ENCODE measurements at places on chromosomes 11 and 22.

DNA sequence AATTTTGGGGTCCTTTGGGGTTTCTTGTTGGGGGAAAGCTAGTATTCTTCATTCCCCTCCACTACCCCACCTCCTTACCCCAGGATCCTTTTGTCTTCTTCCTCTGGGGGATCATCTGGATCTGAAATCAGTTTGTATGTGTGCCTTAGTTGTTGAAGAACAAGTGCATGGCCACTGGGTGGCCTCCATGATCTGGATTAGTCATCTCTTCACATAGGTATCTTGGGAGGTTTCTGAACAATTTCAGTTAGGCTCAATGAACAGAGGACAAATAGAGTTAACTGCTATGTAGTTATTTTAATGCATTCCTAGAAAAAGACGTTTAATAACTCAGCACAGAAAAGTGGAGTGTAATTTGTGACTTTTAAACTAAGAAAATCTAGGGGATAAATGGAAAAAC, 7.1 kb upstream of the VWA5A start:
- no peak for DNase-seq

- no peak for DNase-seq
Observed at GRCh38 chr11:115672412-115672811, 168.2 kb upstream of the CADM1 start.

- no peak for DNase-seq
Observed at GRCh38 chr11:56331861-56332491, 13.9 kb upstream of the OR8K1 start.

DNA sequence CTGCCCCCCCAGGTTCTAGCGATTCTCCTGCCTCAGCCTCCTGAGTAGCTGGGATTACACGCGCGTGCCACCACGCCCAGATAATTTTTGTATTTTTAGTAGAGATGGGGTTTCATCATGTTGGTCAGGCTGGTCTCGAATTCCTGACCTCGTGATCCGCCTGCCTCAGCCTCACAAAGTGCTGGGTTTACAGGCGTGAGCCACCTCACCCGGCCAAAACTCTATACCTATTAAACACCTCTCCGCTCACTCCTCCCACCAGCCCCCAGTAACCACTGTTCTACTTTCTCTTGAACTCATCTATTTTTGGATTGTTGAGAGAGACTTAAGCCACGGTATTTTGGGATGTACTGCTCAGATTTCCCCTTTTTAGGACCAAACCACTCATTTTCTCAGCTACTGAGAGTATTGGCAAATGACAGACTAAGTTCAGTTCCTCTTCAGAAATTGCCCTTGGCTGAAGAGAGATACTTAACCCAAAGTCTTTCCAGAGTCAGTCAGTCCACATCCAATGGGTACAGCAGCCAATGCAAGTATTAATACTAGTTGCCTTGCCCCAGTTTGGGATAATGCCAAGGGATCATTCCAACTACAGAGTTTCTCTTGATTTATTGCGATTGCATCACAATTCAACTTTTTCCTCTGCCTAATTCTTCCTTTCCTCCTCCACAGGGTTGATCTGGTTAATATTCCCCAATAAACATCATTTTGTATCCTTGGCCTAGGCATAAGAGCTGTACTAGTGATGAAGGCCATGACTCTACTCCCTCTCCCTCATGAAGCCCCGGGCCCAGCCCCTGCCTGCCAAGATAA, 36.8 kb upstream of the CSTF3 start:
- no peak for DNase-seq

GRCh38 chr11:28169816-28170215, 61.6 kb downstream of the METTL15 start:
- no peak for DNase-seq

DNA sequence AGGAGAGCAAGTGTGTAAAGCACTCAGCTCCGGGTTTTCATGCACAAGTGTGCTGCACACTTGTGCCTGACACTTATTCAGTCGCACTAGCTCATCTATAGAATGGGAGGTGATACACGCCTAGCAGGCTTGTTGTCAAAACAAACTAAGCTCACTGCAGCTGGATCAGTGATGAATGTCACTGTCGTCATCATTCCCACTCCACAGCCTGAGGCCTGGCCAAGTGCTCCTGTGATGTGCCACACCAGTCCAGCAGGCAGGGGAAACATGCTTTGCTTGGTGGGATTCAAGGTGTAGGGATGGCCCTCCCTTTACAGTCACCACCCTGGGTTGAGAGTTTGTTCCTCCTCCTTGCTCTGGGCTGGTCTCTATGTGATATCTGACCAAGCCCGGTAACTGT, 6.8 kb downstream of the MPST start:
- no peak for DNase-seq

- DNase-seq, result no peak
Observed at GRCh38 chr22:29341056-29341848, 25.8 kb upstream of the RASL10A start.

DNA sequence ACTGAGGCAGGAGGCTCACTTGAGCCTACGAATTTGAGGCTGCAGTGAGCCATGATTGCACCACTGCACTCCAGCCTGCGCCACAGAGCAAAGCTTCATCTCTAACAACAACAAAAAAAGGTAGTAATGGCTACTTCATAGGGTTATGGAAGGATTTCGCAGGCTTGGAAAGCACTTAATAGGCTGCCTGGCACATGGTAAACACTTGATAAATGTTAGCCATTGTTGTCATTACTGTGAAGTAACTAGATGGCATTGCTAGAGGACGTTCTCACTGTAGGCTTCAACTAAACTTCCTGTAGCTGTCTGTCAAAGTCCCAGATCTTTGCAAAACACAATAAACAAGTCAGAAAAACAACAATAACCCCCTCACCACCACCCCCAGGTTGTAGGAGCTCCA, 357.2 kb upstream of the NARS2 start:
- DNase-seq, result no peak

DNA sequence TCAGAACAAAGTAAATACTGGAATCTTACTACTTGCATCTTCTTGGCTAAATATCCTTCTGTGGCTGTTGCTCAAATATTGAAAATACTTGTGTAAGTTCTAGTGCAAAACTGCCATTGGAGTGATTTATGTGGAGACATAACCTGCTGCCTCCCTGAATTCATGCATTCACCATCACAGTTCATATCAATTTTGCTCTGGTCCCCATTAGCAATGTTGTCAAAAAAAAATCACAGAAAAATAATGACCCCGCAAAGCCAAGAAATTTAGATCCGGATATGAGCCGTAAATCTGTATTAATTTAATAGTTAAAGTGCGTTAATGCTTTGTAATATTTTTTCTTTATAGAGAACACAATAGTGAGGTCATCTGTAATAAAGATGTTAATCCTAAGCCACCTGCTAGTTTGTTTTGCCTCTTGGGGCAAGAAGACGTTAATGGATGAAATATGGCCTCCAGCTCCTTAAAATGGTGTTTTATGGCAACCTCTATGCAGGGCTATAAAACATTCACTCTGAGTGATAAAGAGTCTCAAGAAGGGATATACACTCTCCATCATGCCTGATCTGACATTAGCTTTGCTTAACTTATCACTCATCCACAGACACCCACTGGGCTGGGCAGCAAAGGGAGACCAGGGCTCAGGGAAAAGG, 255.9 kb downstream of the INSC start:
- DNase-seq, result no peak

DNA sequence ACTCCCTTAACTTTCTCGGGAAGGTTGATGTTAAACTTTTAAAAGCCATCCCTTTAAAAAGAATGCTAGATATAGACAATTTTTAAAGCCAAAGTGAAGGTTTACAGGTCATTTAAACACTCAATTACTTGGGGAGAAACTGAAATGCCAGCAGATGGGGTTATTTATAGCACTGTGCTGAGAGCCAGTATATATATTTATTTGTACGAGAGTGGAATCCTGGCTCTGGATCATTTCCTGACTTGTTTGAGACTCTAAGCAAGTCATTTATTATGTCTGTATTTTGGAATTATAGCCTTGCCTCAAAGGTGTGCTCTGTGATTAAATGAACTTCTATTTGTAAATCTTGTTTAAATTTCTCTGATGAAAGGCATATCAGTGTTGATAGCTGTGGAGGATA, 6.8 kb upstream of the ZBED5 start:
- no peak for DNase-seq

GRCh38 chr22:26777156-26777801, 119.9 kb downstream of the MIAT start:
- no peak for DNase-seq

All from cortex of kidney (tissue), 1 donor.